ENCODE measurements at places on chromosomes 13 and 19.
A peak's percentile ranks its signal among the peaks of the same experiment; 100 is the strongest.

DNA sequence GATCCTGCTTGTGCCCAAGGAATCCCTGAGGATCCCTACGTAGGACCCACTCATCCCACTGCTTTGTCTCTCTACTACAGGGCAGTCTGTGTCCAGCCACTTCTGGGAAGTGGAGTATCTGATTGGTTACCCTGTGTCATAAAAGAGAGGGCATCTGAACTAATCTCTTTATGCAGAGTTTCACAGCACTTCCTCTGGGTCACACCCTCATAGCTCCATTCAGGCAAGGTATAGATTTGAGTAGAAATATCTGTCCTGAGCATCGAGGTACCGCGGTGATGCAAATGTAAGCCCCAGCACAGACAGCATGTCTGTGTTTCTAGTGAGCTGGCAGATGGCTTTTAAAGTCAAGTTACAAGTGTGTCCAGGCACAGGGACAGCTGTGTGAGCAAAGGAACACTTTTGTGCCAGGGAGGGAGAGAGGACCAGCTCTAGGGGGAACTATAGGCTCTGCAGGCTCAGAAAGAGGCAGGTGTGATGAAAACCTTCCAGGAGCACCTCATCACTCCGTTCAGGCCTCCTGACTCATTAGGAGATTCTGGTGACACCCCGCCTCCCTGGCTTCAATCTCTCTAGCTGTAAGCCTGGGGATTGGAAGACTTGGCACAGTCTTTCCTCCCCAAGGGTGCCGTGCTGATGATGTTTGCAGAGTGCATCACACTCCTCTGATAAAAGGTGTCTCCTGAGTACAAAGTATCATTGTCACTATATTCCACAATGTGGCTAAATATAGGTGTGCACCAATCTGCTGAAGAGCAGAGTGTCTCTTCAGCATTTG is 84.3 kb upstream of the UBL3 start:
- peak; percentile 56 for DNase-seq

DNA sequence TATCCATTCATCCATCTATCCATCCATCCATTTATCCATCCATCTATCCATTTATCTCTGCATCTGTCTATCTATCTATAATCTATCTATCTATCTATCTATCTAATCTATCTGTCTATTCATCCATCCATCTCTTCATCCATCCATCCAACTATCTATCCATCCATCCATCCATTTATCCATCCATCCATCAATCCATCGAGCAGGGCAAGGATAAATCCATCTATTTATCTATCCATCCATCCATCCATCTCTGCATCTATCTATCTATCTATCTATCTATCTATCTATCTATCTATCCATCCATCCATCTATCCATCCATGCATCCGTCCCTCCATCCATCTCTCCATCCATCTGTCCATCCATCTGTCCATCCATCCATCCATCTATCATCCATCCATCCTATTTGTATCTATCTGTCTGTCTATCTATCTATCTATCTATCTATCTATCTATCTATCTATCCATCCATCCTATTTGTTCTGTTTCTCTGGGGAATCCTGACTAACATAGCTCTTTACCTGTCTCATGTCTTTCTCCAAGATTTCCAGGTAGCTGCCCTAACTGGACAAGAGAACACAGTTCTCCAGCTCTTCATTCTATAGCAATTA is 198.1 kb downstream of the FOXO1 start:
- DNase-seq, result no peak

DNA sequence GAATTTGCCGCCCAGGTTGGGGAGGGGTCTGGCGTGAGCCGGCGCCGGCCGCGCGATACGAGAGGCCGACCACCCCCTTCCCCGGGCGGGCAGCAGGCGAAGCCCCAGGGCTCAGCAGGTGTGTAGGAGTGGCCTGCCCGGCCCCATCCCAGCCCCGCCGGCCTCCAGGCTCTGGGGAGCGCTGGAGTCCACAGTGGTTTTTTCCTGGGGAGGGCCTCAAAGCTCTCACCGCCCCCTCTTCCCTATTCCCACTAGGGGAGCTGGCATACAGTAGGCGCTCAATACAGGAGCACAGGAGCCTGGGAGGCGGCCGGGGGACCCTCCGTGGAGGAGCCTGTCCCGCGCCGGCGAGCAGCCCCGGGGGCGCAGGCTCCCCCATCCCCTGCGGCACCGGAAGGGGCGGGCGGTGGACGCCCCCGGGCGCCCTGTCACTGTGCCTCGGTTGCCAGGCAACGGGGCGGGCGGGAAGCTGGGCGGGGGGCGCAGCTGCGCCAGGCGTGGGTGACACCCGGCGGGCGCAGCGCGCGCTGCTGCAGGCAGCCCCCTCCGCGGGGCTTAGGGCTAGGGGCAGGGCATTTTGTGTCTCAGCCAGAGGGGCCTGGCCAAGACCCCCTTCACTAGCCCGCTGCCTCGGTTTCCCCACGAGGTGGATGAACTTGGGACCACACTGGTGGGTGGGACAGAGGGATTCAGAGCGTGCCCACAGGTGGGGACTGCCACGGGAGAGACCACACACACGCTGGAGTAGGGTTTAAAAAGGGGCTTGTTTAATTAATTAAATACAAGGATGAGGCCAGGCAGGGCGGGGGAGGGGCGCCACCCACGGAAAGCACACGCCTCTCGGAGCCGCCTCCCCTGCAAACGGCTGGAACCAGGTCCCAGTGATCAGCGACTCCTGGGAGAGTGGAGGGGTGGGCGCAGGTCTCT is 3.6 kb upstream of the REXO1 start:
- DNase-seq, result no peak

DNA sequence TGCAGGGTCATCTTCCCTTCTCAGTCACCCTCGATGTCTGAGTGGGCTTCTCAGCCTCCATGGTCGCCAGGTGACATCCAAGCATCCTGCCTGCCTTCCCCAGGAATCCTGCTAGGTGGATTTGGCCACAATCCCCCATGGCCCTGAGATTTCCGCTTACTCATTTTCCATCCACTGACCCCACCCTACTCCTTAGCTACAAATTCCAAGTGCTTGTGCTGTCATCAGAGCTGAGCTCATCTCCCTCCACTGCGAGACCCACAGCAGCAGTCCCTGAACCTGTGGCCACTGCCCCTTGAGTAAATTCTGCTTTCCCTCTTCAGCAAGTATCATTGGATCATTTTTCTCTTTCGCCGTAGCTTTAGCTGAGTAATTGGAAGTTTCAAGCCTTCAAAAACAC is 90.5 kb upstream of the ANKRD10 start:
- DNase-seq, result no peak
